AG10803 (cell line): ENCODE measurements at places on chromosomes 11 and 22.

DNA sequence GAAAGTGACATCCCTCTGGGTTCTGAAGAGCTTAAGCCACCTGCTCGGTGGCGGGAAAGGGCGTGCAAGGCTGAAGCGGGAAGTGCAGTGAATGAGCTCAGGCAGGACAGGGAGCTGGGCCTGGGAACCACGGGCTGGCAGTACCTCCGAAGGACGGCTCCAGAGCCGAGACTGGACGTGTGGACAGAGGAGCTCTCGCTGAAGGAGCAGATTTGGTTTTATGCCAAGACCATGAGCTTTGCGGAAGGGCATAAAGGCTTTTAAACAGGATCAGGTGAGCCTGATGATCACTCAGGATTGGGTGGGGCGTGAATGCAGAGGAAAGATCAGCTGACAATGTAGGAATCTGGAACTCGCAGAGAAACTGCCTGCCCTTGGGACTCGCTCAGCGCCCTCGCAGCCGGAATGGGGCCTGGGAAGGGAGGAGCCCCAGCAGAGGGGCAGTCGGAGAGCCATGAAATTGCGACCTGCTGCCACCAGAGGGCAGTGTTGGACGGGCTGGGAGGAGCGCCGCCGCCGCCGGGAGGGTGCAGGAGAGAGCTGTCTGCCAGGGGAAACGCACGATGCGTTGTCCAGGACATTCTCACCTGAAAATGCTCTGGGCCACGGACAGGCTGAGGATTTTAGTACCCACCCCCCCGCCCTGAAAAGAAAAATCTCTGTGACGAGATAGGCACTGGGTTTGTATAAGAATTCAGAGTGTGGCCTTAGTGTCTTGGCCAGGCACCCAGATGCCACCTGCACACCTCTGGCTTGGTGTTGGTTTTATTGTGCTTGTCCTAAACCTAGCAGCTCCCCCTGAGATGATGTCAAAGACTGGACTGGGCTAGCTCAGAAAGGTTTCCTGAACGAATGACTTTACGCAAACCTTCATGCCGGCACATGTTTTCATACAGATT, 324.4 kb downstream of the NTM start:
- DNase-seq = peak; percentile 71

DNA sequence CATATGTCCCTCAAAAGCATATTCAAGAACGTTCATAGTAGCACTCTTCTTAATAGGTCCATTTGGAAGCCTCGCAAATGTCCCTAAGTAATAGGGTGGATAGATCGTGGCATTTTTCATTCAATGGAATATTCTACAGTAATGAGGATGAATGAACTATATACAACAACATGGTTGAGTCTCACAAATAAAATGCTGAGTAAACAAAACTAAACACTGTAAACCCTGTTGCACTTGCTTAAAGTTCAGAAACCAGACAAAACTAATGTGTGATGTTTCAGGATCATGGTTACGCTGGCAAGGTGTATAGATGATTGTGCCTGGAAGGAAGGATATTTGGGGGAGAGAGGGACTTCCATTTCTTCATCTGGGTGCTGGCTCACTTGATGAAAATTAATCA, 90.4 kb upstream of the RASSF10 start:
- no peak for DNase-seq

GRCh38 chr11:32313477-32313876, 121.9 kb downstream of the WT1 start:
- DNase-seq = no peak

- DNase-seq = no peak
These were observed 364.9 kb downstream of the BRD1 start for GRCh38 chr22:49462795-49463194.

DNA sequence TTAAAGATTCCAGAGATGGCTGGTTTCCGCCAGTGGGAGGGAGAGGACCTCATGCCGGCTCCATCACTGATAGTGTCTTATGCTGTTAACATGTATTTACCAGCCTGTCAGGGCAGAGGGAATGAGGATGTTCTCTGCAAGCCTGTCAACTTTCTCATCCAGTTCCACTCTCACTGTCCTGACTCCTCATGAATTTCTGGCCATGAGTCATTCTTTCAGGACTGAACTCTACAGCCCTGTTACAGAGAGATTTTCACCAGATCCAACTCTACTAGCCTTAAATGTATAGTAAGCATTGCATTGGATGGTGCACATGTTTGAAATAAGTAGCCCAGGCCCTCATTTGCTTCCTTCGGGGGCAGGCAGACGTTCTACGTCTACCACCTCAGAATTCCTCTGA, 387.7 kb downstream of the TMEM135 start:
- DNase-seq = peak; percentile 39

DNA sequence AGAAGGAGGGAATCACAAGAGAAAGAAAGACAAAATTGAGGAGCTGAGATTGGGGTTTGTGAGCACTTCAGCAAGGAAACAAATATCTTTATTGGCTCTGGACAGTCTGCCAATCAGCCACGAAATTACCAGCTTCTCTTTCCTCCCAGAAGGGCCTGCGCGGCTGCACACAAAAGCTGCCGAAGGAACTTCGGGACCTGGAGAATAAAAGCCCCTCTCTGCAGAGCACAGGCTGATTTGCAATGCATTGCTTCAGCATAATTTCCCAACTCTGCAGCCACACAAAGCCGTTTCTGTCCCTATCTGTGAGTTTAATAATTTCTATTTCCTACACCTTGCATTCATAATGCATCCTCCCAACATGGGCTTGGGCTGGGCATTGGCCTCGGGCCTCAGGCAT, 522.6 kb downstream of the BUD13 start:
- DNase-seq = no peak

DNA sequence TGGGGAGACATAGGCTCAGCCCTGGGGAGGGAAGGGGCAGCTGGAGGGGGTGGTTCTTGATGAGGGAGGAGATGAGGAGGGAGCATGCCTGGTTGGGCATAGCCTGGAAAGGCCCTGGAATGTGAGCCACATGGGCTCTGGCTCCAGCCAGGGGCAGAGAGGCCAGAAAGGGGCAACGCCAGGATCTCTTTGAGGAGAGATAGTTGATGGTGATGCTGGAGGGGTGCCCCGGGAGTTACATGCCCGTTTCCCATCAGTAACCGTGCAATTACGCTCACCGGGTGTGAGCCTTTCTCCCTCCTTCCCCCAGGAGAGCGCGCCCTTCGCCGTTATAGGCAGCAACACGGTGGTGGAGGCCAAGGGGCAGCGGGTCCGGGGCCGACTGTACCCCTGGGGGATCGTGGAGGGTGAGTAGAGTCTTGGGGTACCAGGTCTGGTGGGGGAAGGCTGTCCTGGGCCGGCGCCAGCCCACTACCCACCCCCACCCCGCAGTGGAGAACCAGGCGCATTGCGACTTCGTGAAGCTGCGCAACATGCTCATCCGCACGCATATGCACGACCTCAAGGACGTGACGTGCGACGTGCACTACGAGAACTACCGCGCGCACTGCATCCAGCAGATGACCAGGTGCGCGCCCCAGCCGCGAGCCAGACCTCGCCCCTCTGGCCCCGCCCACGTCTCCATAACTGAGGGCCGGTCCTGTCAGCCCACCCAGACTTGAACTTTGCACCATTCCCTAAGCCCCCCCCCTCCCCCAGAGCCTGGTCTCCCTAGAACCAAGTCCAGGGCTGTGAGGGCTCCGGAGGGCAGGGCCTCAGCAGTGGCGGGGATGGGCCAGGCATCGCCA, 1.8 kb upstream of the GP1BB start:
- DNase-seq = no peak

- DNase-seq = no peak
These were observed 557.2 kb downstream of the BUD13 start for GRCh38 chr11:116215471-116216113.

- DNase-seq = no peak
These were observed 80.7 kb upstream of the MPPED2 start for GRCh38 chr11:30666817-30667216.

DNA sequence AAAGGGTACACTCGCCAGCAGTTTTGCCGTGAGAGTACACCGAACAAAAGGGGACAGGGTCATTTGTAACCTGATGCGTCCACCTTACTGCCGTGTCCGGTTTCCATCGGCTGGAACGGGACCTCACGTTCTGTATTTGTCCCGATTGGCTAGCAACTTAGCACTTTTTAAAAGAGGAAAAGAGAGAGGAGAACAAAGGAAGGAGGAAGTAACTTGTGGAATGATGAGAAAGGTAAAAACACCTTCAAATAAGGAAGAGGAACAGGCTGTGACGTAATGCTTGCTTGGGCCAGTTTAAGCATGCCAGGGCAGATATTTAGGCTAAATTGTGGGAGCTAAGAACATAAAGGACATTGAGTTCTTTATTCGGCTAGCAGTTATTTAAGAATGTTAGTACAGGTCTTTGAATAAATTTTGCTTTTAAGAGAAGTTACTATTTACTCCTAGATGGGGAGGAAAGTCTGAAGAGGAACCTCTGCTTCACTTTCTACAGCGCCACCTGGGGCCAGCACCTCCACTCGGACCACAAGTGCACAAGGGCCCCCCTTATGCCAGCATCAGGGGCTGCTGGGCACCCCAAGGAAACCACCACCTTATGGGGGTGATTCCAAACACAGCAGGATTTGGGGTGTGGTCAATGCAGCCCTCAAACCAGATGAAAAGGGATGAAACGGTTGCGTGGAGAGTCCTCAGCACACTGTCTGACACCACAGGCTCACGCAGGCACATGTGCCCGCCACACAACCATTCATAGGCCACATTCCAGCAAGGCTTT, 5.8 kb downstream of the ARSA start:
- DNase-seq = no peak

DNA sequence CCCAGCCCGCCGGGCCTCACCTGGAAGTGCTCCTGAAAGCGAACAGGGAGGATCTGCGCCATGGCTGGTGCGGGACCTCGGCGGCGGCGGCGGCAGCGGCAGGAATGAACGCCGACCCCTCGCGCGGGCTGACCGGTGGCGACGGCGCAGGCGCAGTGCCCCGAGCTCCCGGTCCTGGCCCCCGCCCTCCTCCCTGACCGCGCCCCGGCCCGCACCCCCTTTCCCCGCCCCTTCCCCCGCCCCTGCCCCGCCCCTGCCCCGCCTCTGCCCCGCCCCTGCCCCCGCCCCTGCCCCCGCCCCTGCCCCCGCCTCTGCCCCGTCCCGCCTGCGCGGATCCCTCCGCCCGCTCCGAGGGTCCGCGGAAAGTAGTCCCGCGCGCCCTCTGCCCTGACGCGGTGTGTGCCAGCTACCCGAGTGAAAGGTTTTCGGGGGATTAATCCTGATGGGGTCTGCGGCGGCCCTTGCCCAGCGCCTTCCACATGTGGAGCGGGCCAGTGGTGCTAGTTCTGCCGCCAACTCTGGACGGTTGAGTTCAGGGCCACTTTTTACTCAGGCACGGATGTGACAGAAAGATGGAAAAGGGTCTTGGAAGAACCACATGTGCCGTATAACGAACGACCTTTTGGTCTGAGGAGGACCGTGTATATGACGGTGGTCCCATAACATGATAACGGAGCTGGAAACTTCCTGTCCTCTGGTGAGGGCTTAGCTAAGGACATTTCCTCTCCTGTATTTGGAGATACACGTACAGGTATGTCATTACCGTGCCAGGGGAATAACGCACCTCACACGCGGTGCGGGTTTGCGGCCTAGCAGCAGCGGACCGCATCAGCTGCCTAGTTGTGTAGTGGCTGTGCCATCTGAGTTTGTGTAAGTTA, at the start of gene CLTCL1:
Gene CLTCL1, minus strand, starts transcription at position 140 of the 878 bp plus-strand sequence. Its CDS starts 78 bp downstream, at position 62.
- DNase-seq = peak; percentile 72

- no peak for DNase-seq
These were observed 327.8 kb downstream of the MIAT start for GRCh38 chr22:26985206-26985605.

DNA sequence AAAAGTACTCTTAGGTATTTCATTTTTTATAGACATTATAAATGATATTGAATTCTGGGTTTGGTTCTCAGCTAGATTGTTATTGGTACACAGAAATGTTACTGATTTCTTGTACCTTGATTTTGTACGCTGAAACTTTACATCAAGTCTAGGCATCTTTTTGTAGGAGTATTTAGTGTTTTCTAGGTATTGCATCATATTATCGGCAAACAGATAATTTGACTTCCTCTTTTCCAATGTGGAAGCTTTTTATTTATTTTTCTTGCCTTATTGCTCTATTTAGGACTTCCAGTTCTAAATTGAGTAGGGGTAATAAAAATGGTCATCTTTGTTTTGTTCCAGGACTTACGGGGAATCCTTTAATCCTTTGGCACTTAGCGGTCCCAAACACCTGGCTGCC, 676.6 kb upstream of the CCDC179 start:
- no peak for DNase-seq

GRCh38 chr22:43351966-43352345, 8.8 kb upstream of the SCUBE1 start:
- no peak for DNase-seq

- no peak for DNase-seq
These were observed 5.8 kb downstream of the MGAT3 start for GRCh38 chr22:39462443-39463221.

GRCh38 chr11:9182180-9182871, 82.8 kb downstream of the DENND5A start:
- DNase-seq = no peak

GRCh38 chr11:128734103-128734831, 40.4 kb downstream of the FLI1 start:
- no peak for DNase-seq

GRCh38 chr11:112801025-112801816, 160.0 kb upstream of the NCAM1 start:
- no peak for DNase-seq

DNA sequence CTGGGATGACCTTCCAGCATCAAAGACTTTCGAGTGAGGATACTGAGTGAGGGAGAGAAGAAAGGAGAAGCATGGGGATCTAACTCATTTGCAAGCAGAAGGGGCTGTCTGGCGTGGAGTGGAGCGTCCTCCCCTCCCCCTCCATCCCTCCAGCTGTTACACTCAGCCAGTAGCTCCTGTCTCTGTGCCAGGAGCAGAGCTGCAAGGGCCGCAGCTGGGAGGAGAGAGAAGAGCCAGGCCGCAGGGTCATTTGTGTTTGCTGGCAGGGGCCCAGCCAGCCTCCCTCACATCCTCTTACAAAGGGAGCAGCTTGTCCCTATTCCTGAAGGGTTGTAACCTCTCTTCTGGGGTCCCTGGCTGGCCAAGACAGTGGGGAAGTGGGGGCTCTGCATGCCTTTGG, 57.9 kb downstream of the NECTIN1 start:
- peak; percentile 86 for DNase-seq

DNA sequence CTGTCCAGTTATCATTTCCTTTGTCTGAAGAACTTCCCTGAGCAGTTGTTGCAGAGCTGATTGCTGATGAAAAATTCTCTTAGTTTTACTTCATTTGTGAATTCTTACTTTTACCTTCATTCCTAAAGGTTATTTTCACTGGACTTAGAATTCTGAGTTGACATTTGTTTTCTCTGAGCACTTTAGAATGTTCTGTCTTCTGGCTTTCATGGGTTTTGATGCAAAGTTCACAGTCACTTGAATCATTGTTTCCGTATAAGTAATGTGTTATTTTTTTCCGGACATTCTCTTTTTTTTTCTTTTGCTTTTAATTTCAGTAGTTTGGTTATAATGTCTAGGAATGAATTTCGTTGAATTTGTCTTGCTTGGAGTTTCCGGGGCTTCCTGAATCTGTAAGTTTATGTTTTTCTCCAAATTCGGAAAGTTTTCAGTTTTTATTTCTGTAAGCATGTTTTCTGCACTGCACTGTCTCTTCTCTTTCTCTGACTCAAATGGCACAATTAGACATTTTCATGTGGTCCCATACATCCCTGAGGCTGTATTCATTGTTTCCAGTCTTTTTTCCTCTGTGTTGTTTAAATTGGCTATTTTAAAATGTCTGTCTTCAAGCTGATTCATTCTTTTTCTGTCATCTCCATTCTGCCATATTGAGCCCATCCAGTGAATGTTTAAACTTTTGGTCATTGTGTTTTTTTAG, 68.5 kb upstream of the NARS2 start:
- no peak for DNase-seq
